Tibial artery (tissue), 4 donors: ENCODE measurements at places on chromosomes 5 and 9.

DNA sequence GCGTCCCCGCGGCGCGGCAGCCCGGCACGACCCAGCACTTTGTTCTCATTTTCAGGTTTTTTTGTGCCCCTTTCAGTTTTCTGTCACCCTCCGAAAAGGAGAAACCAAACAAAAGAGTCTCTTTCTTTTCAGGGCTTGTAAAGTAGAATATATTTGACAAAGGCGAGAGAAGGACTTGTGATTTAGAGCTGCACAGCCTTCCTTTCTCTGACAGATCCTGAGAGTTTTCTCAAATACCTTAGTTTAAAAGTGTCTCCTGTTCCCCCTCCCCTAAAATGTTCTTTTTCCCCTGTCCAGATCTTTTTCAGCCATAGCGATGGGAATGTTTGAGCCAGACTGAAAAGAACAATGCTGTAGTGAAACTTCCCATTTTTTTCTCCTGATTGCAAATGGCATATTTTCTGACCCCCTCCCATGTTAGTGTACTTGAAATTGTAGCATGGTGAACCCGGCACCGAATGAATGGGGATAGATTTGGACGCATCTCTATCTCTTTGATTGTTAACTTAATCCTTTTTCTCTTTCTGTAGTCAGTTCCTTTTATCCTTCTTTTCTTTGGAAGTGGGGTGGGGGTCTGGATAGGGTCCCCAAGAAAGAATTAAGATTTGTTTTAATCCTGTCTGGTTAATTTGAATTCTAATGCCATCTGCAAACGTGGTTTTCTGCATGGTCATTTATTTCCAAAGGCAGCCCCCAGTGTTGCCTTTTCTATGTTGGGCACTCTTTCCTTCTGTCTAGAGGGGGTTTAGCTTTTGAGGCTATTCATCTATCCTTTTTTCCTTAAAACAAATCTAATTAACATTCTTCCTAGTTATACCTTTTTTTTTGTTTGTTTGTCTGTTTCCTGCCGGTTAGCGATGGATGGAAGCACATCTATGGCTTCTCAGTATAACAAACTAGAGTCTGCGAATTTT, 2.2 kb downstream of the ZSWIM6 start:
- no peak for DNase-seq

GRCh38 chr5:169856571-169856970, 123.7 kb downstream of the INSYN2B start:
- DNase-seq, result no peak

- DNase-seq, result no peak
Observed at GRCh38 chr9:127833555-127833954, 20.9 kb downstream of the ENG start.

- DNase-seq, result no peak
Observed at GRCh38 chr5:36688722-36689121, 82.3 kb downstream of the SLC1A3 start.

DNA sequence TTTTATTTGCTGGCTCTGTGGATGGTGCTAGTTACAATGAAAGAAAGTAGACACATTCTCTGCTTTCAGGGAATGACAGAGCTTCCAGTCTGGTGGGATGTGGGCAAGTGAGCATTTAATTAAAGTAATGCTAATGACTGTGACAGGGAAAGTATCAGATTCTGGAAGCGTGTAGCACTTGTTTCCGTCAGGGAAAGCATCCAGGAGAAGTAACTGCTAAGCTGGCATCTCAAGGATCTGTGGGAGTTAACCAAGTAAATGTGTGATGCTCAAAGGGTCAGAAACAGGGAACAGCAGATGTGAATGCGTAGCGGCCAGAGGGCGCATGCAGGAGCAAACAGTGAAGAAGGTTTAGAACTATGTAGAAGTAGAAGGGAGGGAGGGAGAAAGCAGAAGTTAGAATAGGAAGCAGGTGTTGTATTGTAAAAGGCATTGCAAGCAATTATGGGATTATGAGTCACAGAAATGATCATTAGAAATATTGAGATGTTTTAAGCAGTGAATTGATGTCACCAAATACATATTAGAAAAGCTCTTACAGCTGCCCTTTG, 12.2 kb downstream of the KLHL9 start:
- no peak for DNase-seq

- no peak for DNase-seq
Observed at GRCh38 chr5:145598983-145599382, 236.2 kb downstream of the PRELID2 start.
